NT2/D1 (cell line): ENCODE measurements at places on chromosomes 11 and 22.

DNA sequence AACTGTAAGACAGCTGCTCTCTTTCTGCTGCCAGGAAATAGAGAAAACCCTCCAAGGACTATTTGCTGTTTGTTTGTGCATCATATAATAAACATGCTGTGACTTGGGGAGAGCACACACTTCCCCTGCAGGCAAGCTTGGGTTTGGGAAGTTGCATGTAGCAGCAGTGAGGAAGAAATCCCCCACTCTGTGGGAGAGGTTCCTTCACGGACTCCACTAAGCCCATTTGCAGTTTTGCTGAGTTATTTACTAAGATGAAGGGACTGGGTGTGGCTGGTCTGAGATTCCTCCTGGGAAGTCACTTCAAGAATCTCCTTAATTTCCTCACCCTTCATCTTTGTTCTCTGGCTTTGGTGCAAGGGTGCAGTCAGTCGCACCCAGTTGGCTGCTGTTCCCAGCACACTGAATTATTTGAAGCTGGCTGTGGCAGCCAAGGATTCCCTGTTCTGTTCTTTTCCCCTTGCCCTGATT lies 104.9 kb downstream of the ARFGAP2 start:
- no peak for DNase-seq

DNA sequence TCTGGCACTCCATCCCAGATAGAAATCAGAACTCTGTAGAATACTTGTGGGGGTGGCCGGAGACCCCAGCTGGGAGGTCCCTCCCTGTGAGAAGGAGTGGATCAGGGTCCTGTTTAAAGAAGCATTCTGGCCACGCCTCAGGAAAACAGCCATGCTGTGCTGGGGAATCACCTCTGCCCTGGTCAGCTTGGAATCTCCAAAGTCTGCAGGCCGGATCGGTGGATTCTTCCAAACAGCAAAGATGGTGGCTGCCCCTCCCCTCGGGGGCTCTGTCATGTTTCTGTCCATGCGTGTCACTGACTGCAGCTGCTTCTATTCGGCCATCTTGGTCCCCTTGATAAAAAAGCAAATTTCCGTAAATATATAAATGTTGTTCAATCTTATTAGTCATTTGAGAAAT lies 365.9 kb downstream of the JRKL start:
- no peak for DNase-seq

DNA sequence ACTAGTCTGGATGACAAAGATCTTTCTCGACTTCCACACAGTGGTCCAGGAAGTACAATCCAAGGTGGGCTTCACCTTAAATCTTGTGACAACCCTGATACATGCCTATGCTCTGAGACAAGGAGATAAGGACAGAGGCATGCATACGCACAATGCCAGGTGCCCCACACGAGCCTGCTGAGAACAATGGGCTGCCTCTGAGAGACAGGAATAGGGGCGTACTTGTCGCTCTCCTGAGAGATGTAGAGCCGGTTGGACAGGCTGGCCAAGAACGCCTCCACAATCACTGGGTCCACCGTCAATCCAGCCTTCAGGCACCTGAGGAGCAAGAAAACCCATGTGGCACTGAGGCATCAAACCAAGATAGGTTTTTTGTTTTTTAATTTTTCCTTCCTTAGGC lies 25.5 kb downstream of the SERPIND1 start:
- no peak for DNase-seq

DNA sequence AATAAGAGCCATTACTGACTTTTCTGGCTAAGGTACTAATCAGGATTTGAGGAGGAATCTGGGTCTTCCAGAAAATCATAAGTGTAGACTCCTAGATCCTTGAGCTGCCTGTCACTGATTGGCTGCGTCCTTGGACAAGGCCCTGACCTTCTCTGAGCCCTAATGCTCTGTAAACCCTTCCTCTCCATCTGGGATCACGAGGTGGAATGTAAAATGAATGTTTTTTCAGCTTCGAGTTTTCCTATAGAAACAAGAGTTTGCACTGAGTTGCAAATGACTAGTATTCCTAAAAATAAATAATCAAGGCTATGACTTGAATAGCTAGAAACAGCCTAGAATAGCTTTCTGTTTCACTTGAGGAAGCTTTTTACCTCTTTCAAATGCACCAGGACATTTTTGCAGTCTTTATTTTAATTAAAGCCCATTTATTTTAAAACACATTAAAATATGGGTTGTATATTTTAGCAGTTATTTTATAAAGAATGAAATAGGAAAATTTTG lies 1.1 kb upstream of the DIXDC1 start:
- DNase-seq, result no peak

GRCh38 chr11:118914178-118914918 lies 11.4 kb downstream of the BCL9L start:
- no peak for DNase-seq

DNA sequence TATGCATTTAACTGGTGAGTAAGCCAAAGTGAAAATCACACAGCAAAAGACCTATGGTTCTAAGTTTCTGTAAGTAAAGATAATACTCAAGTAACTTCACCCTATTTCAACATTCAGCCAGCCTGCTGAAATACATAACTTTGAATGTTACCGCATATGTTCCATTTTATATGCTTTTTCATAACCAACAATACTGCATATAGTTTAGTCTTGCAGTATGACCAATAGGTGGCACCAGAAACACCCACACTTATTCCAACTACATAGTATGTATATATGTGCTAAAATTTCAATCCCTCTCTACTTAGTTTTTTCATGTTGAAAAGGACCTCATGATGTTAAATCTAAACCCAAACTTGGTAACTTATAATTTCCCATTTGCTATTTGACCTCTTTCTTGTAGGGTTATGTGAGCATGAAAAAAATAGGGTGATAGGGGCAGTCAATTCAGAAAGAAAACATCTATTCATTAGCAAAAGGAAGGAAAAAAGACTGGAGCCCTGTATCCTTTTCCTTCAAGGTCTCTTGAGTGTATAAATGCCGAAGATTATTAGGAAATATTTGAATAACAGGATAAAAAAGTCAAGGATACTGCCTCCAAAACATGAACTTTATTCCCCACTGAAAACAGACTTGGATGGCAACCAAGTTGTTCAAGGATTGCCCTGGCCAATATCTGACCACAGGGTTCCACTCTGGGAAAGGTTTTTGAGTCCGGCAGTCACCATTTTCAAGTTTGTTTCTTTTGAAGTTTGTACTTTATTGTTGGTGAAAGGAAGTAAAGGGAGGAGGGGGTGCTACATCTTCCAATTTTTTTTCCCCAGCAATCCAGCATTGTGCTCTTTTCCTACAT lies 23.8 kb upstream of the FZD4 start:
- no peak for DNase-seq

DNA sequence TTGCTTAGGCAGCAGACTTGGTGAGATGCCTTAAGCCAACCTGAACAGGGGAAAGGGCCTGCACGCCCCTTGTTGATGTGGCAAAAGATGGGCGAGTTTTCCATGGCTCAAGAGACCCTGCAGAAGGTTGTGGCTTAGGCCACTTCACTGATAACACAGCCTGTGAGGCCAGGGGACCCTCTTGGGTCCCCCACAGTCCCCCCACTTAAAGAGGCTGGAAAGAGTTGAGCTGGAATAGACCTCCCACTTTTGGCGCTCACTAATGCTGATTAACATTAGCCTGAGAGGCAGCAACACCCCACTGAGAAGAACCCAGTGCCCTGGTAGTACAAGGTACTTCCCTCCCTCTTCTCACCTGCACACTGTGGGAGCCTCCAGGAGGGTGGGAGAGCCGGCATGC lies 107.5 kb downstream of the TRIM29 start:
- DNase-seq, result no peak

DNA sequence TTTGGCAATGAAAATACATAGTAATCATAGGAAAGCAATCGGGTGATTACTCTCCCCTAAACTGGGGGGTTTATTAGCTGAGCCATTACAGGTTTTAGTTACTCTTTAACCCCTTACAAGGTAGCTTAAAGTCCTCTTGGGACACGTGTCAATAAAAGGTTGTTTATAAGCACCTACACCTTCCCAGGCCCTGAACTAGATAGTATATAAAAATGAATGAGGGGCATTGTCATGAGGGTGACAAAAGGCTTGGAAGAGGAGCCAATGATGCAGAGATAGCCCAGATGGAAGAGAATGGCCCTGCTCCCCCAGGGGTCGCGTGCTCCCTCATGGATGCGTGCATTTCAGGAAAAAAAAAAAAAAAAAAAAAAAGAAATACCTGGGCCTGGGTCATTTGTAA lies 276.9 kb downstream of the TBC1D22A start:
- DNase-seq, result no peak

DNA sequence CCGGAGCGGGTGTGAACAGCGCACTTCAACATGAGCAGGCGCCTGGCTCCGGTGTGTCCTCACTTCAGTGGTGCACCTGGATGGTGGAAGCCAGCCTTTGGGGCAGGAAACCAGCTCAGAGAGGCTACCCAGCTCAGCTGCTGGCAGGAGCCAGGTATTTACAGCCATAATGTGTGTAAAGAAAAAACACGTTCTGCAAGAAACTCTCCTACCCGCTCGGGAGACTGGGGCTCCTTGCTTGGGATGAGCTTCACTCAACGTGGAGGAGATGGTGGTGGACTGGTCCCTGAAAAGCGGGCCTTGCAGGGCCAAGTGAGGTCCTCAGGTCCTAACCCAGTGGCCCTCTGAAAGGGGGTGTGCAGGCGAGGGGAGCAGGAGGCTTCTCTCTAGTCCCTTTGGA lies 7.5 kb downstream of the MCAM start:
- DNase-seq, result no peak

- no peak for DNase-seq
Measured at GRCh38 chr11:96738311-96738710, 348.5 kb downstream of the JRKL start.

DNA sequence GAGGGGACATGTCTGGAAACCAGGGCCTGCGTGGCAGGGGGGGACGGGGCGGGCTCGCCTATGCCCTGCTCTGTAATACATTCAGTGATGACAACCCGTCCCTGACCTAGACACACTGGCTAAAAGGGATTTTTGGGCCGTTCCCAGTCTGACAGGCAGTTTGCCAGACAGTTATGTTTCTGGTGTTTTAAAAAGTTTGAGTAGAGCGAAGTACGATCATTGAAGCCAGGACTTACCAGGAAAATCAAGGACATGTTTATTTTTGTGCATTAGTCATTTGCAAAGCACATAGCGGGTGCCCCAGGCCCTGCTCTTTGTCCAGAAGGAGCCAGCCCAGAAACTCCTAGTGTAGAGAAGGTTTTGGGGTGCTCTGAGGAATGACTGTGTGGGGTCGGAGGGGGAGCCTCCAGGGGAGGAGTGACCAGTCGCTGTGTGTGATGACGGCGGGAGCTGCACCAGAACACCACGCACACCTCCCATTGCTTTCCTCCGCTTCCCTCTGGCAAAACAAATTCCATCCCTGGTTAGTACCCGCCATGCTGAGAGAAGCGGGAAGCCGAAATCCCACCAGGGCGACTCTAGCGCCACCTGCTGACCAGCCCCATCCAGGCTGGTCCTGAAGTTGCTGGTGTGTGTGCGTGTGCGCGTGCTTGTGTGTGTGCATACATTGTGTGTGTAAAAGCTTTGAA lies 50.8 kb downstream of the FBLN1 start:
- peak; percentile 64 for DNase-seq

- no peak for DNase-seq
Measured at GRCh38 chr11:125072218-125072960, 9.3 kb downstream of the SLC37A2 start.

- no peak for DNase-seq
Measured at GRCh38 chr11:14132312-14132711, 169.8 kb downstream of the SPON1 start.

DNA sequence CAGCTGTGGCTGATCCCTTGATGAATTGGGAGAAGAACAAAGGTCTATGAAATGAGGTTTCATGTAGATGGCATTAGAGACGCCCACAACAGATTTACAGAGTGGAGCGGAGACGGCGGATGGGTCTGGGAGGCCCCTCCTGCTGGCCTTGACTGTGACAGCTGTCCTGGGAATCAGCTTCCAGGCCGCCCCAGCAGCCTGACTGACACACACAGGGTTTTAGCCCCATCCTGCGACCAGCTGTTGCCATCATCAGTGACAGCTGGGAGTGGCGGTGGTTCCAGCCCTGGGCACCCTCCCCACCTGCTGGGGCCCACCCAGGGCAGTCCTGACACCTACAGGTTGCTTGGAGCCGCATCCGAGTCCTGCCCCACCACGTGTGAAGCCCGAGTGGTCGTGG lies 64.0 kb upstream of the PPP6R3 start:
- DNase-seq, result no peak

DNA sequence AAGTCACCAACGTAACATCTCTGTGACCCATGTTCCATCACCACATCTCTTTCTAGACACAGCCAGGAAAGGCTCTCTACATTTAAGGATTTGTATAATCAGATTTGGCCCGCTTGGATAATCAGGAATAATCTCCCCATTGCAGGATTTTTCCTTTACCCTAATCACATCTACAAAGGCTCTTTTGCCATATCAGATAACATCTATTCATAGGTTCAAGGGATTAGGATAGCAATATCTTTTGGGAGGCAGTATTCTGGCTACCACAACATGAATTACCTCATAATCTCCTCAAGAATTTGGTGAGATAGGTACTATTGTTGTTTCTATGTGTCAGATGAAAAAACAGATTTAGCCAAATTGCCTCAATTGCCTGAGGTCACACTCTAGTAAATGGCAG lies 142.8 kb upstream of the UBASH3B start:
- no peak for DNase-seq

- no peak for DNase-seq
Measured at GRCh38 chr11:123822032-123822431, 15.9 kb upstream of the OR6M1 start.

DNA sequence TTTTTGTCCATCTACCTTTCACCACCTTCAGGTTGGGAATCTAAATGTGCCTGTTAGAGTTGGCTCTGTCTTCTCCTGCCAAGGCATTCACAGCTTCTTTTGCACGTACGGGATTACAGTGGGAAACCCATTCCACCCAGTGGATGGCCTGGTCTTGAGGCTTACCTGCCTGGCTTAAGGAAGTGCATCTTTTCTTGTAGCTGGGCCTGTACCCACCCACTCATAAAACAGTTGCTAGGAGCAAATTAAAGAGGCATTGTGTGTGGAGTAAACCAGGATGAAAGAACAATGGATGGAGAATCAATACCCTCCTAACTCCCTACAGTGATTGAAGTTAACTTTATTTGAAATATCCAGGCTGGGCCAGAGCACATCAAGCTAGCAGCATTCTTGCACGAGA lies 71.6 kb downstream of the TEAD1 start:
- DNase-seq, result no peak

GRCh38 chr11:46936138-46937110 lies at the start of gene CSTPP1:
Gene CSTPP1 (plus strand): TSS chr11:46936761. CDS start chr11:46936806, 45 bp downstream.
- peak; percentile 92 for DNase-seq

DNA sequence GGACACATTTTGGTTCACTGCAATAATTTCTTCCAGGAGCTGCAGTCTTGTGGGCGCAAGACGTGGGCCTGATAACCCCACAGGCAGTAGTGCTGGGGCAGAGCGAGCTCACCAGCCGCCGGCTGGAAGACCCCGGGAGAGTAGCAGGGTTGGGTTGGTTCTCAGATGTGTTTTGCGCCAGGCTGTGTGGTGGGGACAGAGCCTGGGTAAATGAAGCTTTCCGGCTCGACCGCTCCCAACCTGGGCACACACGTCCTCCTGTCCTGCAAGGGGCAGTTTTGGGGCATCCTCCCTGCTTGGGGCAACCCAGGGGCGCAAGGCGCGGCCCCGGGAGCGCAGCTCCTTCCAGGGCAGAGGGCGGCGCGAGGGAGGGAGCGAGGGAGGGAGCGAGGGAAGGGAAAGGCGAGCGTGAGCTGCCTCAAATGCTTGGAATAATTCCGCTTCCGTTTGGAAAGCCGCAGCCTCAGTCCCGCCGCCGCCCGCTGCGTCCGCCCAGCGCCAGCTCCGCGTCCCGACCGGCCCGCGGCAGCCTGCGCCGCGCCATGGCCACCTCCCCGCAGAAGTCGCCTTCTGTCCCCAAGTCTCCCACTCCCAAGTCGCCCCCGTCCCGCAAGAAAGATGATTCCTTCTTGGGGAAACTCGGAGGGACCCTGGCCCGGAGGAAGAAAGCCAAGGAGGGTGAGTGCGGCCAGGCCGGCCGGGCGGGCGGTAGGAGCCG lies at the start of gene PARVA:
Gene PARVA, plus strand, starts transcription at position 466 of the 718 bp plus-strand sequence. Its CDS starts 77 bp downstream, at position 543.
- peak; percentile 66 for DNase-seq
